ENCODE measurements at places on chromosomes 3 and 15. TPM values are rescaled to one million over a fixed set of nuclear protein-coding genes. Genes with fewer than 3 reads are reported as not detected.

DNA sequence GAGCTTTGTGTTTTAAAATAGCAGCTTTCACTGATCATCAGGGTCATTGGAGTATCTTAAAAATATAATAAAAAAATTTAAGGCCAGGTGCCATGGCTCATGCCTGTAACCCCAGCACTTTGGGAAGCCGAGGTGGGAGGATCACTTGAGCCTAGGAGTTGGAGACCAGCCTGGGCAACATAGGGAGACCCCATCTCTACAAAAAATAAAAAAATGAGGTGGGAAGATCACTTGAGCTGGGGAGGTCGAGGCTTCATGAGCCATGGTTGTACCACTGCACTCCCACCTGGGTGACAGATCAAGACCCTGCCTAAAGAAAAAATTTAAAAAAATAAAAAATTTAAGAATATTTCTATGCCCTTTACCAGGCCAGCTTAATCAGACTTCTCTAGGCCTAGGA lies 1.5 kb downstream of the HMCES start:
- DNase-seq: no peak

Gene RAB5A
- total RNA-seq: 67.3 TPM

- DNase-seq: no peak
These were observed 47.0 kb downstream of the STARD5 start for GRCh38 chr15:81276967-81277366.

DNA sequence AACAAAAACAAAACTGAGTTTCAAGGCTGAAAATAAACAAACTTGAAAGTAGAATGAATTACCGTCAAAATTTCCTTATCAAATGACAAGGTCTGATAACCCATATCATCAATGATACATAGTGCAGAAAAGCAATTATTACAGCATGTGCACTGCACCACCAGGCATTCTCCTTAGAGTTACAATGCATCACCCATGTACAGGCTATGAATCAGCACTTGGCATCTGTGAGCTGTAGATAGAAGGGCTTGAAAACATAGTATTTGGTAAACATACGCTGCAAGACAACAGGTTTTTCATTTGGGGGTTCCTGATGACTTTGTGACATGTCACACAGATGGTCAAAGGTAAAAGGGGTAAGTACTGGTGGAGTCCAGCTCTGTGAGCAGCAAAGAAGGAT lies 265.1 kb downstream of the CTNNB1 start:
- no peak for DNase-seq

GRCh38 chr3:229183-229661 lies 32.7 kb downstream of the CHL1 start:
- no peak for DNase-seq

GRCh38 chr3:132090921-132091320 lies 56.1 kb upstream of the CPNE4 start:
- no peak for DNase-seq

- no peak for DNase-seq
These were observed 134.3 kb upstream of the RARB start for GRCh38 chr3:25293736-25294135.

DNA sequence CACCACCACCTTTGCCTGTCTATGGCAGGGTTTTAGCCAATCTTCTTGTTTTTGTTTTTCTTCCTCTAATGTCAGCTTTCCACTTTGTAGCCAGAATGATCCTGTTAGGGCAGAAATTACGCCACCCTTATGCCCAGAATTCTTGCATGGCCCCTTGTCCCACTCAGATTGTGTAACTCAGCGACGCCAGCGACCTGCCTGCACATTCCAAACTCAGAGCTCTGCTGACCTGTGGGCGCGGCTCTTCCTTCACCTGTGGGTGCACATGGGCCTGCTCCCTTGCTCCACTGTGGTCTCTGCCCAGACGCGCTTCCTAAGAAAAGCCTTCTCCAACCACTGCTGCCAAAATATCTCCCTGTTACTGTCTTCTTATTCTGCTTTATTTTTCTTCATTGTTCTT lies 45.0 kb downstream of the MED12L start:
- no peak for DNase-seq

- DNase-seq: peak; percentile 3
These were observed 28.4 kb upstream of the ADAMTS9 start for GRCh38 chr3:64716110-64716710.

DNA sequence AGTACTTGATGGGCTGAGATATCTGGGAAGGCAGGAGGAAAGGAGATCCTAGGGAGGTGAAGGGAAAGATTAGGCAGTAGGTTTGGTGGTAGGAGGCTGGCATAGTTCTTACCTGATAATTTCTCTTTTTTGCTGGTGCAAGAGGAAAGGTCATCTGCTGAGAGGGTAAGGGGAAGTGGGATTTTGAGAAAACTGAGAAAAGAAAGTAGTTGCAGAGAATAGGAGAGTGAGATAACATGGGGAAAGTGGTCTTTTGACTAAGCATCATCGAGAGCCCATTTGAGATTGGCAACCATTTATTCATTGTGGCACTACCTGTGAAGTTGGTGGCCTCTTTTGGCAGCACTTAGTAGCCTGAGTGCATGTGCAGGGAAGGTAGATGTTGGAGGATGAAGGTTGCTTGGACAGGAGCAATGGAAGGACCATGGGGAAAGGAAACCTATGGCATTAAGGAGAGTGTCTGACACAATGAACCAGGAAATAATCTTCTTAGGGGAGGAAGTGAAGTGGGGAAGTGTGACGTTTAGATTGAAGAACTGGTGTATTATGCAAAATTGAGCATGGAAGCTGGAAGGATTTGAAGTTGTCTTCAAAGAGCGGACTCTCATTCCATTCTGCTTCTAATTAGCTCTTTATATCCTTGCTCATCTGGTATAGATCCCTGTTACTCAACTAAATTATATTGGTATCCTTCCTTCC lies 21.9 kb upstream of the USP13 start:
- DNase-seq: no peak

DNA sequence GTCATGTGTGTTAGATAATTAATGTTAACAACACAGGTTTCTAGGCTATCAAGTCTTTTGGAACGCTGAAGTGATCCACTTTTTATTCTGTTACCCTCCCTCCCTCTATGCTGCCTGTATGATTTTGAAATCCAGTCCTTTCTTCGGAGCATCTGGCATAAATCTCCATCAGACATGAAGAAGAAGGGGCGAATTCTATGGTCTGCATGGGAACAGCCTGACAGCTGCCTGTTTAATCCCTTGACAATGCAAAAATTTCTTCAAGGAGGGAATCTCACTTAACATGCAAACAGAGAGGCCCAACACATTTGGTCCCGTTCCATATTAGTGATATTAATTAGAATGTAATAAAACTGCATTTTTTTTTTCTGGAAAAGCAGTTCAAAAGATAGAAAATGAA lies 145.2 kb downstream of the VGLL3 start:
- no peak for DNase-seq

- no peak for DNase-seq
These were observed 6.6 kb downstream of the B3GNT5 start for GRCh38 chr3:183259621-183260020.

GRCh38 chr3:88668180-88668579 lies 439.2 kb upstream of the EPHA3 start:
- no peak for DNase-seq

DNA sequence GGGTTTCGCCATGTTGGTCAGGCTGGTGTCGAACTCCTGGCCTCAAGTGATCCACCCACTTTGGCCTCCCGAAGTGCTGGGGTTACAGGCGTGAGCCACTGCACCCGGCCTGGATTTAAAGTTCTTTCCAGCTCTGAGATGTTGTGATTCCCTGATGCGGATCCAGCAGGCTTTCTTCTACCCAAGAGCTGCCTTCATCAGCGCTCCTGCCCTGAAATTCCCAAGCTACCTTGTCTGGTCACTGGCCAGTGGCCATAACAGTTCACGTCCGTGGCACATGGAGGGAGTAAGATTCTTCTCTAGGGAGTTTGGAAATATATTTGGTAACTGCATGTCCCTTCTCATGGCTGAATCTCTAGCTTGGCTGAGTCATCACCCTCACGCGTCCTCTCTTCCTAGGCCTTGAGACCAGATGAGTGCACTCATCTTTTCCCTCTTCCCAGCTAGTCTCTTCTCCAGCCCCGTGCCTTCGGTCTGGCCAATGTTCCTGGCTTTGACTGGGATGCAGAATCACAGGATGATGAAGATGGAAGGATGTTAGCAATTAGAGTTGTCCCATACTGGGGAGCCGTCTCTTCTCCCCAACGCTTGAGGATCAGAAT lies 29.8 kb upstream of the APOD start:
- DNase-seq: no peak

GRCh38 chr3:195064300-195064931 lies 206.5 kb downstream of the XXYLT1 start:
- no peak for DNase-seq

DNA sequence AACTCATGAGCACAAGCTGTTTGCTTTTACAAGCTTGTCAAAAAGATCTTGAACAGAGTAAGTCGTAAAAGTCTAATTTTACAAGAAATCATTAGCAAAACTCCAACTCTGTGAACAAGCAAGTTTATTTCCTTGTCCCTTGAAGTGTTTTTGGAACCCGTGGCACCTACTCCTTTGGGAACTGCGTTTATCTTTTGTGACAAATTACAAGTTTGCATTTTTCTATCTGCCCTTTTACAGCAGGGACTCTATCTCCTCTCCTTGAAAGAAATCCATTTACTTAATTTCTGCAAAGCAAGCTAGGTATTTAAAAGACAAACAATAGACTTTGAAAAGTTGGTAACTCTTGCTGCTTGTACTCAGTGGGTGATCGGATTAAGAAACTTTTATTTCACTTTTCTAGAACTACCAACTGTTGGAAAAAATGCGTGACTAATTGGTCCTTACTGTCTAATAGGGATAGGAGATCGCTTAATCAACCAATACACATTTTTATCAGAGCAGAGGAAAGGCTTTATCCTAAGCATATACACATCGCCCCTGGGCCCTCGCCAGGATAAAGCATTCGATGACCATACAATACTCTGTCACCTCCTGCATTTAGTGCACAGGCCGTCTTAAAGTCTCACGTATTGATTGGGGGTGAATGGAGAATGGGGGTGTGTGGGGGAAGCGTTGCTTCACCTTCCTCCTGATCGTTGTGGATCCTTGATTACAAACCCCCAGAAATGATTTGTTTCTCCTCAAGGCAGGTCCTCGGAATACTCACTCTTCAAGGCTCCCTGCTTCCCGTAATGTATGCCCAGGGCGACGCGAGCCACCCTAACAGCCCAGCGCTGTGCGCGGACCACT lies 1.7 kb downstream of the PRTG start:
- no peak for DNase-seq

- no peak for DNase-seq
These were observed 16.6 kb downstream of the TRANK1 start for GRCh38 chr3:36928220-36928619.
